ENCODE measurements at places on chromosomes 16 and 17.

GRCh38 chr16:49688036-49688697 is 167.7 kb downstream of the ZNF423 start:
- DNase-seq = no peak

DNA sequence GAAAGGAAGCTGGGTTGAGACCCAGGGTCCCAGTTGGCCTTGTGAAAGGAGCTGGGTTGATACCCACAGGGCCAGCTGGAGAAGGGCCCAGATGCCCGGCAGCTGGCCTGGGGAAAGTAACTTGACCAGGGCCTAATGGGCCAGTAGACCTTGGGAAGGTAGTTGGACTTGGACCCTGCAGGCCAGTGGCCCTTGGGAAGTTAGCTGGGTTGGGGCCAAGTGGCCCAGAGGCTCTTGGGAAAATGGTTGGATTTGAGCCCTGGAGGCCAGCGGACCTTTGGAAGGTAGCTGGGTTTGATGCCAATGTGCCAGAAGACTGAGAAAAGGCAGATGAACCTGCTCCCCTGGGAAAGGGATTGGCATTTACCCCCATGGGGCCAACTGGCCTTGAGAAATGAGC is 13.4 kb downstream of the CHTF8 start:
- DNase-seq = no peak

- DNase-seq = no peak
Observed at GRCh38 chr17:40419559-40420331, 2.0 kb upstream of the TOP2A start.

- DNase-seq = peak; percentile 75
Observed at GRCh38 chr16:28309811-28310311, 17.5 kb downstream of the SBK1 start.

- no peak for DNase-seq
Observed at GRCh38 chr16:66107661-66108060, 258.8 kb upstream of the CDH5 start.

- no peak for DNase-seq
Observed at GRCh38 chr17:61127960-61128359, 271.7 kb upstream of the TBX2 start.

DNA sequence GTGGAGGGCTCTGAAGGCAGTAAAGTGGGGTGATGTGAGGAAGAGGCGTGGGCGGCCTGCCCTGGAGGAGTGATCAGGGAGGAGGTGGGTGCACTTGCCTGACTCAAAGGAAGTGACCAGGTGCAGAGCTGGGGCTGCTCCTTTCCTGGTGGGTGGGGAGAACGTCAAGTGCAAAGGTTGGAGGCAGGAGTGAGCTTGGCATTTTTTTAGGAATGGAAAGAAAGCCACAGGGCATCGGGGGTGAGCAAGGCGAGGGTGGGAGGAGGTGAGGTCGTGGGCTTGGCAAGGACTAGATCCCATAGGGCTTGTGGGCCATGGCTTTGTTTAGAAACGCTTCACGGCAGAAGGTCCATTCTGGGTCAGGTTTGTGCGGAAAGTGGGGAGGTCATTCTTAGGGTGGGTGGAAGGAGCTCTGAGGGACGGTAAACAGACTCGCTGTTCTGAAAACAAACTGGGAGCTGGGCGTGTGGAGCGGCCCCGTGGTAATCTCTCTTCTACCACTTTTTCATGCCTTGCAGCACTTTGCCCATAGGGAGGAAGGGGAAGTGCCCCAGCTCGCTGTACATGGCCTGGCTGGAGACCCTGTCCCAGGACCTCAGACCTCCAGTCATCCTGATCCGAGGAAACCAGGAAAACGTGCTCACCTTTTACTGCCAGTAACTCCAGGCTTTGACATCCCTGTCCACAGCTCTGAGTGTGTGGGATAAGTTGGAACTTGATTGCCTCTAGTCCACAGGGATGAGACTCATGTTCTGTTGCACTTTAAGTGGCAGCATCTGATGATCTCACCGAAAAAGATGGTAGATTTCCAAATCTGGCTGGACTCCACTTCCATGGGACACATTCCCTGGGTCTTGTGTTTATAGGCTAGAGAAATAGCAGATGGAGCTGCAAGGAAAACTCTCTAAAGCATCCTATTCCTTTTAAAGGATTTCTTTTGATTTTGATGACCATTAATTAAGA is 18.9 kb upstream of the HERPUD1 start:
- DNase-seq = no peak
